ENCODE measurements at places on chromosomes 5 and 9.

GRCh38 chr9:126205265-126205664 is 121.4 kb upstream of the MVB12B start:
- DNase-seq, result no peak

DNA sequence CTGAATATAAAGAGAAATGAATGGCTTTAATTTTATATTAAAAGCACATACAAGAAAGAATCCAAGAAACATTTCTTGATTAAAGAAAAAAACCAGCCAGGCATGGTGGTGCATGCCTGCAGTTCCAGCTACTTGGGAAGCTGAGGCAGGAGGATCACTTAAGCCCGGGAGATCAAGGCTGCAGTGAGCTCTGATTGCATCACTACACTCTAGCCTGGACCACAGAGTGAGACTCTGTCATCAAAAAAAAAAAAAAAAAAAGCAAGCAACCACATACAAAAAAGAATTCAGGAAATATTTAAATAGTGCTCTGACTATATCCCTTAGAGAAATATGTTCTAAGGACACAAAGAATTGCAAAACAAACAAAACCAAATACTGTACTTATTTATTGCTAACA is 2.5 kb upstream of the PLAC8L1 start:
- no peak for DNase-seq

GRCh38 chr9:136694163-136694871 is 7.1 kb upstream of the AGPAT2 start:
- no peak for DNase-seq

- DNase-seq, result no peak
Observed at GRCh38 chr5:60675286-60675685, 24.7 kb downstream of the DEPDC1B start.

- no peak for DNase-seq
Observed at GRCh38 chr5:64869419-64869818, 100.7 kb downstream of the CWC27 start.

GRCh38 chr5:155953335-155953734 is 373.6 kb upstream of the SGCD start:
- no peak for DNase-seq

GRCh38 chr5:78221964-78222451 is 72.5 kb downstream of the AP3B1 start:
- no peak for DNase-seq

GRCh38 chr5:40879163-40879942 is 29.9 kb upstream of the C7 start:
- DNase-seq, result no peak

- no peak for DNase-seq
Observed at GRCh38 chr5:132566657-132567056, 9.9 kb downstream of the RAD50 start.

DNA sequence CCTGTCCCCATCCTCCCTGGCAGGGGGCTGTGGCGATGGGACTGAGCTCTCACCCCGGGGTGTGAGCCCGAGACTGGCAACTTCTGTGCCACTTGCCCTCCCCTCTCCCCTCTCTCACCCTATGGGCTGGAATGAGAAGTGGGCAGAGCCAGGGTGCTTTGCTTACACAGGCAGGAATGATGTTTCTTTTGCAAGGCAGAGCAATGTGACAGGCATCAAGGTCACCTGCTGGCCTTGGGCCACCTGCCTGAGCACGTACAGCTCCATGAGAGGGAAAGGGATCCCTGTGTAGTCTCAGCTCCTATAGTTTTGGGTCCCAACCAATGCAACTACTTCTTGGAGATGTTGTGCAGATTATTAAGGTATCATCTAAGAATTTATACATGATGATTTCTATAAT is 252.8 kb upstream of the DAP start:
- DNase-seq, result no peak

GRCh38 chr5:141039517-141039916 is 11.7 kb upstream of the PCDHB1 start:
- DNase-seq, result no peak

GRCh38 chr5:102119252-102119651 is 176.8 kb downstream of the SLCO4C1 start:
- DNase-seq, result no peak

GRCh38 chr5:38500573-38501260 is 55.7 kb downstream of the LIFR start:
- DNase-seq, result no peak

DNA sequence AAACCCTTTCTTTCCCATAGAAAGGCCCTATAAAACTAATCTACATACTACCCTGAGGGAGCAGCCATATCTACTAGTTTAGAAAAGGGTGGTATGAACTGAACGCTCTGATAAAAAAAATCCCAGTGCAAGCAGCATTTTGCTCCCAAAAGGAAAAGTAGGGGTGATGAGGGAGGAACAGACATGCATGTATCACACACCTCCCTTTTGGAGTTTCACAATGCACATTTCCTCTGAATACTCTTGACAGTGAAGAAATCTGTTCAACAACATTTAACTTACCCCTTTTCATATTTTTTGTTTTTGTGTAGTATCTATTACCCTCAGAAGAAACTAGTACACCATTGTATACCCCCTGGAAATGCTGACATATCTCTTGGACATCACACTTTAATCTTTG is 411.4 kb downstream of the MAT2B start:
- no peak for DNase-seq

DNA sequence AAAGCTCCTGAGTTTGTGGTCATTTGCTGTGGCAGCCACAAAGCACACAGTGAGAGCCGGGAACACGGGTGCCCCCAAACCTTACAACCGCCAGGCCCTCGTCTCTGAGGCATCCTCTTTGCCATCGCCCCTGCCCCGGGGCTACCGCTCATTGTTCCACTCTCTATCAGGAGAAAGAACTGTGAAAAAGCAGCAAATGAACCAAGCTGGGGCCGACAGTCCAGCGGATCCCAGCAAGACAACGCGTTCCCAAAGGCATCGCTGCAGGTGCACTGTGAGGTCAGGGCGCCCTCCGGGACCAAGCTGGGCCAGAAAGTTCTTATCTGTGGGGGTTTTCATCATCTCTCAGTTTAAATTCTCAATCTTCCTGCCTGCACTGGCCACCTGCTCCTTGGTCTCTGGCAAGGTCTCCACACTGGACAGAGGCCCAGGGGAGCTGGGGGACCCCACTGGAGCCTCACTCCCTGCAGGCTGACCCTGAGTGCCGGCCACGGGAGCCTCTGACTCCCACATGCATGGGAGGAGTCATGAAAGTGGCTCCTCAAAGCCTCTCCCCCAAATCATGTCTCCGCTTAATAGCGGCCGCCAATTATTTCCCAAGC is 32.1 kb downstream of the VAV2 start:
- no peak for DNase-seq

DNA sequence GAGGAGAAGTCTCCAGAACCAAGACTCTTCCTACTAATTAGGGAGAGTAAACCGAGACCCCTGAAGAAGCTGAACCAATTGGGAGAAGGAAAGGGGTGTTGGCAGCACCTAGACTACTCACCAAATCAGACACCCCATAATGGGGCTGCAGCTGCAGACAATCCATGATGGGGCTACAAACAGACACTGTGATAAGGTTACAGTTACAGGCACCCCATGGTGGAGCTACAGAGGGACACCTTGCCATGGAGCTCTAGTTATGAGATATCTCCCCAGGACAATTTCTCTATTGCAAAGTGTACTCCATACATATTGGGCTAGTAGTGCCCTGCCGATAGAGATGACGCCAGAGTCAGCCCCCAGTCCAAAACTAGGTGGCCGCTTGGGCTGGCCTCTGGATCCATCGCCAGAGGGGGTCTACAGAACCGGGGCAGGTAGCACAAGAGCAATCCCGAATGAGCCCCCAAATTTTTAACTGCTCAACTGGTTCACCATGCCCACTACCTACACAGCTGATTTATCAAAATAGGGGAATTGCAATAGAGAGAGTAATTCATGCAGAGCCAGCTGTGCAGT is 2.1 kb upstream of the NANS start:
- DNase-seq, result no peak

- no peak for DNase-seq
Observed at GRCh38 chr5:37661227-37661920, 178.5 kb downstream of the GDNF start.

DNA sequence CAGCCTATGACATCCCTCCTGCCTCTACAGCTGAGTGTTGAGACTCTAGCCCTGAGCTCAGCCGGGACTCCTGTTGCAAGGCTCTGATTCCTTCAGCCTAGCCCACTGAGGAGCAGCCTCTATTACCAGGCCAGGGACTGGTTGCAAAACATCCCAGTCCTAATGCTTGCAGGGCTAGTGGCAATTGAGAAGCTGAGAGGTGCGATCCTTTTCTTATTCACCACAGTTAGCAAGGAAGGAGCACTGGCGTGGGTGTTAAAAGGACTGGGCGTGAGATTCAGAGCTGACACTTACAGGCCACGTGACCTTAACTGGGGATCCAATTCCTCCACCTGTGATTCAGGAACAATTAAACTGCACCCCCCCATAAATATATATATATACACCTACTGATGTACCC is 58.8 kb downstream of the GARNL3 start:
- DNase-seq, result no peak

DNA sequence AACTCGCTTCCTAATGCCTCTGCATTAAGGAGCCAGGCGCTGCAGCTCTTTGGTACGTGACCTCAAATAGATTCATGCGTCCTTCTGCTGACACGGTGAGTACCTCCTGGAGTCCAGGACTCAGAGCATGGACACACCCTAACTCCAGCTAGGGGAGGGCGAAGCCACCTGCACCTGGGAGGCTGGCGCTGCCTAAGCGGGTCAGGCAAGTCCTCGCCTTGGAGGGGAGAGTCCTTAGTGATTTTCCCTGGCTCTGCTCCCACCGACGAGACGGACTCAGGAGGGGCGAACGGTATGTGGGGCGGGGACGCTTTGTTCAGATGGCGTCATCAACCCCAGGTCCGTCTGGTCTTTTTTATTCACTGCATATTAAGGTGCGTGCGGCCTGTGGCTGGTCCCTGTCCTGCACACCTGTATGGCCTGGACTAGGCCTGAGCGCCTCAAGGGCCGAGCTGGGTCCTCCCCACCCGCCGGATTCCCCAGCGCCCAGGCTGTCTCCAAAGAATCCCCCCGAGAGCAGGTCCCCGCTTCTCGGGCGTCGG is 50.3 kb downstream of the NSUN2 start:
- DNase-seq, result peak; percentile 53

DNA sequence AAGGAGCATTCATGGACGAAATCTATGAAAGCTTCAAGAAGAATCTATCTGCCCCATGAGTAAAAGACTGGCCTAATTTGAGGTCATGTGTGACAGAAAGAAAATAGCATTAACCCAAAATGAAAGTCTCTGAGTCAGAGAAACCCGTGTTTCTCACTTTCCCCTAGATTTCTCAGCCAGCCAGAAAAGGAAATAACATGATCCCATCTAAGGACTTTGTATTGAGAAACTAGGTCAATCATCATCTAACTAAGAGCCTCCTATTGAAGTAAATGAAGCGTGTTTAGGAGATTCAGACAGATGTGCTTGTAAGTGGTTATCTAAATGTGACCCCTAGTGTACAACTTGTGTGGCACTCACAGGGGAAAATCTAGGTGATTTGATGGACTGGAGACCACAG is 77.3 kb upstream of the ZNF366 start:
- DNase-seq, result no peak

DNA sequence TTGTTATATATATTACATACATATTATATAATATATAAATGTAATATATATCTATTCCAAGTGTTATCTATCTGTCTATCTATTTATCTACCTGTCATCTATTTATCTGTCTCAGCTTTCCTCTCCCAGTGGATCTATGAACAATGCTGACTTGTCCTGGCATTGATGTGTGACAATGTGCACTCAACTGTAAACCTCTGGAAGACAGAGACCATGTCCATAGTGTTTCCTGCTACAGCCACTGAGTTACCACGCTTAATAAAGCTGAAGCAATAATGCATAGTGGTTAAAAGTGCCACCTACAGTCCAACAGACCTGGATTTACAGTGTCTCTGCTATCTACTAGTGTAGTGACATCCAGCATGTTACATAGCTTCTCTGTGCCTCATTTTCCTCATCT is 57.2 kb upstream of the TMED7 start:
- no peak for DNase-seq

DNA sequence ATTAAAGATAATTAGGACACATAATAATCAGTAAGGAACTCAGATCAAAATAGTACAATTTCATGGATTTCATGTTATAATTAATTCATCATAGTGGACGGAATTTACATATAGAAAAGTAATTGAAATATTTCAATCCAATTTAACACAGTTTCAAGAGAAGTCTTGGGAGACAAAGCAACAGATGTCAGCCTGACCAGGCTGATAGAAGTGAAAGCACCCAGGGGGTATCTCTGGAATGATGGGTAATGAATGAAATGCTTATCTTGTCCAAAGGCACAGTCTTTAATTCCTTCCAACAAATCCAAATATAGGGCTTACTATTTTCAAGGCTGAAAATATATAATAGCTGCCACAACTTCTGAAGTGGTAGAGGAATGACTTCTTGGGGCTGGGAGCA is 629.3 kb upstream of the RGMB start:
- no peak for DNase-seq

GRCh38 chr5:79305706-79306105 is 69.8 kb downstream of the JMY start:
- no peak for DNase-seq

GRCh38 chr9:85055506-85056202 is 386.1 kb downstream of the NTRK2 start:
- DNase-seq, result no peak

DNA sequence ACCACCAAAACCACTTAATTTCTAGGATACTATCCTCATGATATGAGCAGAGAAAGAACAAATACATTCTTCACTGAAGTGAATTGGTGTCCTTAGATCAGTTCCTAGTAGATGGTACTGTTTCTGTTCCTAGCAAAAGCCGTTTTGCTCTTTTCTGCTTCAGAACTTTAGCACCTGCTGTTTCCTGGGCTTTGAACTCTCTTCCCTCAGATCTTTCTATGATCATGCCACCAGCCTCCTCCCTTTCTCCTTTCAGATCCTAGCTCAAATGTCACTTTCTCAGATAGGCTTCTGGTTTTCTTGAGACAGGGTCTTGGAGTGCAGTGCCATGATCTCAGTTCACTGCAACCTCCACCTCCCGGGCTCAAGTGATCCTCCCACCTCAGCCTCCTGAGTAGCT is 118.0 kb downstream of the EGFLAM start:
- no peak for DNase-seq

GRCh38 chr9:129553277-129553676 is 67.6 kb downstream of the C9orf50 start:
- no peak for DNase-seq

DNA sequence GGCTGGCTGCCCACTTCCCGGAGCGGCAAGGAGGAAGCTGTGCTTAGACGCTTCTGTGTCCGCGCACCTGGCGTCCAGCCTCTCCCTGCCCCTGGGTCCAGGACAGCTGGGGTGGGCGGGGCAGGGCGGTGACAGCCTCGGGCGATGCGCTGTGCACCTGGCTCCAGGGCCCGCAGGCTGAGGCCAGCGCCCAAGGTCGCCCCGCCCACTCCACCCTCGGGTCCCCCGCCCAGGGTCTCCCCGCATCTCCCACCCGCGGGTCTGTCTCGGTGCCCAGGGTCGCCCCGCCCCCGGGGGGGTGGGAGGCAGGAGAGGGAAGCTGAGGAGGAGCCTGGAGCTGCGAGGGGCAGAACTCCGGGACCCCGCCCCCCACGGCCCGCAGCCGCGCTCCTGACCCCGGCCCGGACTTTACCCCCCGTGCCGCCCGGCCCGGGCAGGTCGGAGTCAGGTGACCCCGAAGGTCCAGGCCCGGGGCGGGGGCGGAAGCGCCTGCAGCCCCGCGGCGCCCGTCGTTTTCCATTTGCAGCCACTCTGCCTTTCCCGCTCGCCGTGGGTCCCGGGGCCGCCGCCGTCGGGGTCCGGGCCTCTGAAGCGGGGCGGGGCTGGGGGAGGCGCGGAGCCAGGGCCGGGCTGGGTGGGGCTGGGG is at the start of gene ENTPD8:
Gene ENTPD8, minus strand, starts transcription at position 69 of the 646 bp plus-strand sequence. CDS start 3,072 bp downstream, outside the sequence.
- no peak for DNase-seq
